ENCODE measurements at places on chromosomes 11 and 22.

DNA sequence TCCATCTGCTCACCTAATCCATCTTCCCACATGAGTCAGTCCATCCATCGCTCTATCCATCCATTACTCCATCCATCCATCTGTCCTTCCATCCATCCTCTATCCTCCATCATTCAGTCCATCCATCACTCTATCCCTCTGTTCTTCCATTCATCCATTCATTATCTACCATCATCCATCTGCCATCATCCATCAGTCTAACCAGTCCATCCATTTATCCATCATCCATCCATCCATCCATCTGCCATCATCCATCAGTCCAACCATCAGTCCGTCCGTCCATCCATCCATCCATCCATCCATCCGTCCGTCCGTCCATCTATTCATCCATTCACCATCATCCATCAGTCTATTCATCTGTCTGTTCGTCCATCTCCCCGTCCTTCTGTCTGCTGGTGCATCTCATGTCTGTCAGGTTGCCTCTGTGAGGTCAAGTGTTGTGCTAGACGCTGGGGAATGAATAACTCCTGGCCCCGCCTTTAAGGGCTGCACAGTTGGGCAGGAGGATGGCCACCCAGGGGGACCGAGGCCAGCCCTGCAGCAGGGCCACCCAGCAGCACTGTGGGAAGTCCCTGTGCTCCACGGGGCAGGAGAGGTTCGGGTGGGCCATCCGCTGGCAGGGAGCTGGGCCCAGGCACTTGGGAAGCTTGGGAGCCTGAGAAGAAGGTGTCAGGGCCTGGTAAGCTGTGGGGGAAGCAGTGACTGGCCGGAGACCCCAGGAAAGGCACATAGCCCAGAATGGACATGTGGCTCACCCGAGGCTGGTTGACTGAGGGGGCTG is 137.1 kb downstream of the CTTN start:
- DNase-seq = no peak

- no peak for DNase-seq
Measured at GRCh38 chr22:24893341-24894070, 53.0 kb downstream of the LHFPL7 start.

DNA sequence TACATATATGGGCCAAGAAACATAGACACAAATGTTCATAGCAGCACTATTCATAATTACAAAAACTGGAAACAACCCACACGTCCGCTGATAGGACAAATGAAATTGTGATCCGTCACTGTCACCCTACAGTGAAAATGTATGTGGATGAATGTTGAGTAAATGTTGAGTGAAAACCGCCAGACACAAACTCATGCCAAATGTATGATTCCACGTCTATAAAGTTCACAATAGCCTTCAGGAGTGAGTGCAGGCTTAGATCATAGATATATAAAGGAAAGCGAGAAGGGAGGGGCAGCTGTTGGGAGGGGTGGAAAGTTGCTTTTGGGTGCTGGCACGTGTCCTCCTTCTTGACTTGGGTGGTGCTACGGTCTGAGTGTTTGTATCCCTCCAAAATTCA is 33.6 kb downstream of the DBX1 start:
- no peak for DNase-seq

- no peak for DNase-seq
Measured at GRCh38 chr22:24140357-24140756, 40.9 kb upstream of the SUSD2 start.

DNA sequence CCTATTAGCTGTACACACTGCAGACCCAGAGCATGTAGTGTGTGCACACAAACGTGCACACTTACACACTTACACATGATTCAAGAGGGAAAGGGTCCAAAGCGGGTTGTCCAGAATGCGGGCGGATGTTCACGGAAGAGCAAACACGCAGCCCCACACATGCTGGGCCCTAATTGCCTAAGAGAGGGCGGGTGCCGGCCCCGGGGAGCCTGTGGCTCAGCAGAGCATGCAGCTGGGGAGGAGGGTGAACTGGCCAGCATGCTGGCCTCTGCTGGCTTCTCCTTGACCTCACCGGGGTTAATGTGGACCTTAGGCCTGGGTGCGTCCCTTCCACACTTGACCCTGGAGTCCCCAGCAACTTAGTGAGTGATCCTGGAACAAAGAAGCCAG is 816.3 kb downstream of the BRD1 start:
- no peak for DNase-seq

GRCh38 chr11:34184505-34185015 is 79.1 kb downstream of the NAT10 start:
- no peak for DNase-seq

GRCh38 chr11:27194976-27195375 is 154.4 kb downstream of the BBOX1 start:
- DNase-seq = peak; percentile 44

GRCh38 chr22:24060375-24060788 is 49.3 kb downstream of the CABIN1 start:
- DNase-seq = peak; percentile 94

GRCh38 chr11:34314936-34315335 is 42.9 kb downstream of the ABTB2 start:
- no peak for DNase-seq

GRCh38 chr11:129637473-129637872 is 178.2 kb upstream of the TMEM45B start:
- no peak for DNase-seq

DNA sequence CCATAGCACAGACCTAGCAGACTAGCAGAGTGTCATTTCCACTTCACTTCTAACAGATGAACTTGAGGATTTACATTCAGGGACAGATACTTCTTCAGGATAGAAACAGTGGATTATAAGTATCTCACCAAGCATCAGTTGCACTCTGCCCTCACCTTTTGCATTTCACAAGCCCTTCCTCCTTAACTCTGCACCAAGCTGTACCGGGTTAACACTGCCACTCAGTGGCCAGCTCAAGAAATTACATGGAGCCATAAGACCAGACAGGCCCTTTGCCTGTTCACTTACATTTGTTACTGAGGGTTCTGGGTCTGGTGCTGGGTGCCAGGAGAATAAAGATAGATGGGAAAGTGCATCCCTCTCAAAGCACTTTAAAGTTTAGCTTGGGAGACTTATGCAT is 309.8 kb downstream of the SHANK2 start:
- DNase-seq = no peak

GRCh38 chr11:73152861-73153483 is 10.9 kb upstream of the FCHSD2 start:
- DNase-seq = no peak

DNA sequence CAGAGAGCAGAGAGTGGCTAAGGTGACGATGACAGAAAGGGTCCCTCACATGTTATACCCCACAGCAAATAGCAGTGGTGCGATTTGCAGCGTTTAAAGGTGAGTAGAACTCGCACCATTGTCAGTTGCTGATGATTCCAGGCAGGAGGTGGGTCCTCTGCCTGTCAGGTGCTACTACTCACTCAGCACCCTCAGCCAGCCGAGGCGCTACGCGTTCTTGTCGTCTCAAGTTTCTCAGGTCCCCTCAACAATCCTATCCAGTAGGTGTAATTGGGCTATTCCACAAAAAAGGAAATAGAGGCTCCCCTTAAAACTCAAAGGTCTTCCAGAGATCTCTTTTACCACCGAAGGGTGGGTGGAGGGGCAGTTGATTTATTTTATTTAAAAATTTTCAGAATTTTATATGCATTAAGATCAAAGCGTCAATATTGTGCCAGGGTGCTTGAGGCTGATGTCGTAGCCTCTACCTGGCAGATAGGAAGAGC is 18.3 kb downstream of the ELF5 start:
- DNase-seq = no peak

DNA sequence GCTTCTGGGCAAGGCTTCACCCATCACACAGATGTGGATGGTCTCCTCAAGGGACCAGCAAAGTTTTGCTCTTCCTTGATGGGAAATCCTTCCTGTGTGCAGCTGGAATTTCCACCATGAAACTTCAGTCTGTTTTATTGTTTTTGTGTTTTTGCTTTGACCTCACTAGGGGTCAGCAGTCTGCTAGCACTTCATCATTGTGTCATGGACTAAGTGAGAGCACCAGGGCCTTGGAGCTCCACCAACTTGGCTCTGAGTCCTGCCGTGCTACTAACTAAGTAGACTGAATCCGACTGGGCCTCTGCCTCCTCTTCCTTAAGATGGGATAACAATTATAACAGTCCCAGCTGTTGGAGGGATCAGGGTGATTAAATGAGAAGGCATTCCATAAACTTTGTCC is 305.8 kb upstream of the NCAM1 start:
- peak; percentile 61 for DNase-seq

DNA sequence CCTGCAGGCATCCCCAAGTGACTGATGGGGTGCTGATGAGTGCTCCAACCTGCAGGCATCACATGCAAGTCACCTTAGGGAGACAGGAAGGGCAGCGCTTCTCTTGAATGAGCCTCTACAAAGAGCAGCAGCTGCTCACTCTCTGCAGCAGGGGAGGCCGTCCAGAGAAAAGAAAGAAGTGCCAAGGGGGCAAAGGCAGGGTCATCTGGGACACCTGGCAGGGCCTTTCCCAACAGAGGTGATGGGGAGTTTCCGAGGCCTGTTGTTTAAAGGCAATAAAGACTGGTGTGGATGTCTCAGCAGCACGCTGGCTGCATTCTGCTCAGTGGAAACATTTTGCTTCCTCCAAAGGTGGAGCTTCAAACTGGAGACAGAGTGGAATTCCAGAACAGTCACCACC is 113.7 kb downstream of the ETS1 start:
- no peak for DNase-seq

GRCh38 chr11:121420398-121420797 is 31.7 kb upstream of the SORL1 start:
- no peak for DNase-seq

DNA sequence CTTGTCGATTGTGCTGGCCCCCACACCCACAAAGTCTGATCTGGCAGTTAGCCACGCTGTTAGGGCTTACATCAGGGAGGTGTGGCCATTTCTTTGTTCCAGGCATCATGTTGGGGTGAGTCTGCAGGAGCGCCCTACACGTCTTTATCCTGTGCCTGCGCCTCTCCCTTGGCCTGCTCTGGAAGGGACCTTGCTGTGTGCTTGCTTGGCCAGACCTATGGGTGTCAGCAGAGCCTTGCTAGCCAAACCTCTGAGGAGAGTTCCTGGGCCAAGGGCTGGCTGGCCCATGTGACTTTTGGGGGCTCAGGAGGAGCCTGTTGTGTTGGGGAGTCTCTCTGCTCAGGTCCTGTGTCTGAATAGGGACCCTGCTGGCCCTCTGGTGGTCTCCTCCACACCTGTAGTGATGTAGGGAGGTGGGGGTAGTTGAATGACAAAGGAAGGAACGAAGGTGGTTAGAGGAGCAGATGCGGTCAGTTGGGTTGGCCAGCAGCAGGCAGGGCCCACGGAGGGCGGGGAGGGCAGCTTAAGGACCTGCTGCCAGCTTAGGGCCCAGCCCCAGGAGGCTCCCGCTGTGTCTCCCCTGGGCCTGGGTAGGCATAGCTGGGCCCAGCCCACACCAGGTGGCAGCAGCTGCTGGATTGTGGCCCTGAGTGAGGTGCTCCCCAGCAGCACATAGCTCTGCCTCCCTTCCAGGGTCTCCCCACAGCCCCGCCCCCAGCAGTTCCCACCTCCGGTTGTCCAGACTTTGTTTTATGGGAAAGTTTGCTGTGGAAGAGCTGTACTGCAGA is 7.9 kb downstream of the PPIL2 start:
- no peak for DNase-seq

DNA sequence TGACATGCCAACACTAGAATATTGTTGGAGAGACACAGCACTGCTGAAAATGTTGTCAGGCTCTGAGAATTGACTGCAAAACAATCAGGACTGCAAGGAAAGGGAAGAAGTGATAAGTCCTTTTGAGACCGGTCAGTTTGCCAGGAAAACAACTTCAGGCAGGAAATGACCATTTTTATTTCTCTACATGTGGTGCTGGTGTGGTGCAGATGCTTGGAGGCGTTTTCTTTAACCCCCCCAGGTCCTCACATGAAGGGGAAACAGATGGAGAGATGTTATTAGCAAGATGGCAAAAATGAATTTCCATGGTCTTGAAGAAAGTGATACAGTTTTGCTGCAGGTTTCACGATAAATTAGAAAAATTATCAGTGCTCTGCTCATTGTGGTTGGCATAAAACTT is 5.7 kb downstream of the AP2A2 start:
- no peak for DNase-seq

- no peak for DNase-seq
Measured at GRCh38 chr22:22130953-22131608, 113.5 kb upstream of the VPREB1 start.

GRCh38 chr11:116742104-116742503 is 30.7 kb downstream of the BUD13 start:
- peak; percentile 55 for DNase-seq

DNA sequence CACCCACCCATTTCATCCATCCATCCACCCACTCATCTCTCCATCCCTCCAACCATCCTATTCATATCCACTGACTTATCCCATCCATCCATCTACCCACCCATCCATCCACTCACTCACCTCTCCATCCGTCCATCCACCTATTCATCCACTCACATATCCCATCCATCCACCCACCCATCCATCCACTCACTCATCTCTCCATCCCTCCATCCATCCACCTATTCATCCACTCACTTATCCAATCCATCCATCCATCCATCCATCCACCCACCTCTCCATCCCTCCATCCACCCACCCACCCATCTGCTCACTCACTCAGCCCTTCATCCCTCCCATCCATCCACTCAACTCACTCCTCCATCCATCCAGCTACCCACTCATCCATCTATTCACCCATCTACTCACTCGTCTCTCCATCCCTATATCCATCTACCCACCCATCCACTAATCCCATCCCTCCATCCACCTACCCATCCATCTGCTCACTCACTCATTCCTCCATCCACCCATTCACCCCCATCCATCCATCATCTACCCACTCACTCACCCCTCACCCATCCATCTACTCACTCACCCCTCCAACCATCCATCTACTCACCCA is 36.2 kb downstream of the TRMU start:
- no peak for DNase-seq

GRCh38 chr11:96278039-96278897 is 64.7 kb downstream of the MAML2 start:
- no peak for DNase-seq

DNA sequence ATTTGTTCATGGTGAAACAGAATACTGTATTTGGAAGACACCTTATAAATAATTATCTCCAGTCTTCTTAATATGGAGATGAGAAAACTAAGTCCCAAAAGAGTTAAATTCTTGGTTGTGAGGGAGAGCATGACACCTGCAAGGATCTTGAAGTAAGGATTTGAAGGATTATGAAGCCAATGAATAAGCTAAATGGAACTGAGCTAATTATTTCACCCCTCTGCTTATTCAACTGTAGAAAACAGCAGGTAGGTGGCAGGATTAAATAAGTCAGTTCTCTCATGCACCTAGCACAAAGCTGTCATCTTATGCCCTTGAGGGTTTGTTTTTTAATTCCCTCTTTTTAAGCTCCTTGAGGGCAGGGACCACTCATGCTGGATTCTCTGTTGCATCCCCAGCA is 457.3 kb downstream of the ETS1 start:
- no peak for DNase-seq

GRCh38 chr22:24437741-24438328 is 10.4 kb downstream of the ADORA2A start:
- no peak for DNase-seq

DNA sequence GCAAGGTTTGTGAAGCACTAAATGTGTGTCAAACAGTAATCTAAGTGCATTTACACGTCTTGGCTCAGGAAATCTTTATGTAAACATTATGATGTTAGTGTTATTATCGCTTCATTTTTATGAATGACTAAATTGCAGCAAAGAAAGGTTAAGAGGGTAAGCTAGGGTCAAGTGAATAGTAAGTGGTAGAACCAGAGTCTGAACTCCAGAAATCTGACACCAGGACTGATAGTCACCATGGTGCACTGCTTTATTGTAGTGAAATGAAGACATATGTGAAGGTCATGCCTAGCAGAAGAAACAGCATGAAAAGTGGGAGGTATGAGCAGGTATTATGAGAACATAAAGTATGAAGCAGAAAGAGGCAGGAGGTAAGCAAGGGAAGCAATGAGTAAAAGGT is 368.7 kb upstream of the TENM4 start:
- no peak for DNase-seq
